ENCODE measurements at places on chromosomes 1 and 21. TPM values are rescaled to one million over a fixed set of nuclear protein-coding genes. Genes with fewer than 3 reads are reported as not detected.

Gene HECTD3
- 17.7 TPM for polyA plus RNA-seq

Gene KIRREL1
- 33.3 TPM for polyA plus RNA-seq

Gene ELF3
- polyA plus RNA-seq = not detected

Gene TNN
- not detected for polyA plus RNA-seq

Gene ANXA9
- polyA plus RNA-seq = 0.26 TPM

Gene PFKFB2
- polyA plus RNA-seq = 1.2 TPM

Gene ATF3
- polyA plus RNA-seq = 1.7 TPM

Gene EVI5
- 18.7 TPM for polyA plus RNA-seq

Gene CFHR1
- polyA plus RNA-seq = 0.74 TPM

Gene LENEP
- not detected for polyA plus RNA-seq

Gene GBP7
- polyA plus RNA-seq = not detected

Gene HPDL
- 1.2 TPM for polyA plus RNA-seq

Gene B3GALT5
- polyA plus RNA-seq = not detected

Gene GUCA2B
- not detected for polyA plus RNA-seq

Gene POU3F1
- polyA plus RNA-seq = not detected

Gene TLCD4
- polyA plus RNA-seq = 0.08 TPM

Gene MAP1LC3C
- not detected for polyA plus RNA-seq

Gene PTPN22
- 1.6 TPM for polyA plus RNA-seq

Gene HCRTR1
- polyA plus RNA-seq = not detected

GRCh38 chr1:17607644-17608581, 68.4 kb downstream of the ARHGEF10L start:
- DNase-seq = no peak

DNA sequence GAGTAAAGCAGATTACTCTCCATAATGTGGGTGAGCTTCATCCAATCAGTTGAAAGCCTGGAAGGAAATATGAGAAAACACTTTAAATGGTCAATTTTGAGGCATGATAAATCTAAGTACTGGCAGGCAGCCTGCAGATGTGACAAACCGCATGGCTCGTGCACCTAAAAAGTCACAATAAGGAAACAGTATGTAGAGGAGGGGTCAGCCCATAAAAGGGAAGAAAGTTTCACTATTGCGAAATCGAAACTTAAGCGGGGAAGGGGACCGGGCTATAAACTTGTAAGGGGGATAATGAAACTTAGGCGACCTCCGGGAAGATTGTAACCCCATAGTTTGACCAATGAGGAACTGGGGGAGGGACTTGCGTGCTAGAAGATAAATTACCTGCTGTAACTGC, 109.8 kb downstream of the PLPPR4 start:
- DNase-seq = no peak

GRCh38 chr1:154342836-154343472, 17.6 kb downstream of the ATP8B2 start:
- no peak for DNase-seq

- DNase-seq = peak; percentile 57
These were observed 36.1 kb downstream of the FGGY start for GRCh38 chr1:59332983-59333382.

GRCh38 chr1:9881838-9882249, 28.2 kb downstream of the CTNNBIP1 start:
- DNase-seq = peak; percentile 76

GRCh38 chr1:169513208-169513607, 27.5 kb upstream of the SLC19A2 start:
- peak; percentile 33 for DNase-seq

DNA sequence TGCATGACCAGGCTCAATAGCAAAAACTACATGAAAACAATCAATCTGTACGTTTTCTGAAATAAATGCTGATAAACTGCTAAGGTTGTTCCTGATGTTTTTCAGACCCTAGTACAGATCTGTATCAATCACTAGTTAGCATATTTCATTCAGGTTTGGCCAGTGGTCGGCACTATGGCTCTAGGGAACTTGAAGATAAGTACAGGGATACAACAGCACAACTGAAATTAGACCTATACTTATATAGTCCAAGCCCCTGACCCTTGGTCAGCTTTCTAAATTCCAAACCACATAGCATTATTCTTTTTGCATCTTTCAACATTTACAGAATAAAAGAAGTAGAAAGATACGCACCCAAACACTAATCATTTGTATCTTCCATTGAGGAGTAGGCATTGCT, 142.7 kb downstream of the PLPPR4 start:
- DNase-seq = peak; percentile 1

- no peak for DNase-seq
These were observed 904.5 kb downstream of the PLA2G4A start for GRCh38 chr1:187733232-187733631.

DNA sequence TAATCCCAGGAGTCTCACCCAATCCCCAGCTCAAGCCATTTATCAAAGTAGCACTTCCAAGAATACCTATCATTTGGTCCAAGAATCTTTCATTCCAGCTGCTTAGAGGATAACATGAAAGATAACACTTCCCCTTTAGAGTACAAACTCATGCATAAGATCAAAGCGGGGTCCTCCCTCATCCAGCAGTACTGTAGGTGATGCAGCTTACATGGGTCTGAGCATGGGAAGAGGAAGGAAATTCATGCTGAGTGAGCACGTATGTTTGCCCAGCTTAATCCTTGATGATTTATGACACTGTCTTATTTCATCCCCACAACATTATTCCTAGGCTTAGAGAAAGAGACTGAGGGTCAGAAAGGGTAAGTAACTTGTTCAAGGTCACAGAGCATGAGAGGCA, 167.1 kb upstream of the GJB5 start:
- DNase-seq = no peak

DNA sequence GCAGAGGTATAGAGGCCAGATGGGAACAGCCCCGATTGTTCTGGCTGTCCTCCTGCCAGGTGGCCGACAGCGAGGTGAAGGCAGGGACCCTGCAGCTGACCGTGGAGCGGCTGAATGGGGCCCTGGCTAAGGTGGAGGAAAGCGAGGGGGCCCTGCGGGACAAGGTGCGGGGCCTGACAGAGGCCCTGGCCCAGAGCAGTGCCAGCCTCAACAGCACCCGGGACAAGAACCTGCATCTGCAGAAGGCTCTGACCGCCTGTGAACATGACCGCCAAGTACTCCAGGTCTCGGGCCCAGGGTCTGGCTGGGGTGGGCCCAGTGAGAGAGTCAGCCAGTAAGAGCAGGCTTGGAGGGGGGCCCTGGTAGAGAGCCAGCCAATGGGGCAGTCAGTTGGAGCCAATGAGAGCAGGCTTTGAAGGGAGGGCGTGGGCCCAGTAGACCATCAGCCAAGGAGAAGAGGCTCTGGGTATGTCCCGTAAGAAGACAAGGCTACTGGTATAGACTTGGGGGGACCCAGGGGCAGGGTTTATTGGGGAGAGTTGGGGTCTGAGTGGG, 11.3 kb downstream of the MFAP2 start:
- DNase-seq = no peak

DNA sequence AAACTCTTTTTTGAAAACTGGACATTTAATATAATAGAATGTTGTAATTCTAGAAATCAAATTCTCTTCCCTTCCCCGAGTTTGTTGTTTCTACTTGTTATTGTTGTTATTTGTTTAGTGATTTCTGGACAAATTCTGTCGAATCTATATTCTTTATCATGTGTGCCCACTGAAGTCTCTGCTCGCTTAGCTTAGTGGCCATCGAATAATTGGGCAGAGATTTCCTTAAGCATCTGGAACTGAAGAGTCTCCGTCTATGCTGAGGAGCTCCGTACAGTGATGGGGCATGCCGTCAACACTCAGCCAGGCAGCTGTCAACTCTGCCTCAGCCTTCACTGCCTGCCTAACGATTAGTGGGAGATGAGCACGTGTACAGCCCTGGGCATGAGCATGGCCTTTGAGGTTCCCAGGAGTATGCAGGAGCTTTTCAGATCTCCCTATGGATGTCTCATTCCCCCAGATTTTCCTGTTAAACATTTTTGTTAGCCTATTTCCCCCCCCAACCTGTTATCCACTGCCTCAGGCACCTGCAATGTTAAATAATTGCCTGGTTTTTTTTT, 66.8 kb downstream of the SLX9 start:
- DNase-seq = no peak

- peak; percentile 67 for DNase-seq
These were observed 46.4 kb upstream of the CR2 start for GRCh38 chr1:207407655-207408260.

GRCh38 chr1:27136998-27137542, 17.9 kb downstream of the SLC9A1 start:
- DNase-seq = peak; percentile 43

- no peak for DNase-seq
These were observed 197.8 kb downstream of the HIVEP3 start for GRCh38 chr1:41720861-41721410.

DNA sequence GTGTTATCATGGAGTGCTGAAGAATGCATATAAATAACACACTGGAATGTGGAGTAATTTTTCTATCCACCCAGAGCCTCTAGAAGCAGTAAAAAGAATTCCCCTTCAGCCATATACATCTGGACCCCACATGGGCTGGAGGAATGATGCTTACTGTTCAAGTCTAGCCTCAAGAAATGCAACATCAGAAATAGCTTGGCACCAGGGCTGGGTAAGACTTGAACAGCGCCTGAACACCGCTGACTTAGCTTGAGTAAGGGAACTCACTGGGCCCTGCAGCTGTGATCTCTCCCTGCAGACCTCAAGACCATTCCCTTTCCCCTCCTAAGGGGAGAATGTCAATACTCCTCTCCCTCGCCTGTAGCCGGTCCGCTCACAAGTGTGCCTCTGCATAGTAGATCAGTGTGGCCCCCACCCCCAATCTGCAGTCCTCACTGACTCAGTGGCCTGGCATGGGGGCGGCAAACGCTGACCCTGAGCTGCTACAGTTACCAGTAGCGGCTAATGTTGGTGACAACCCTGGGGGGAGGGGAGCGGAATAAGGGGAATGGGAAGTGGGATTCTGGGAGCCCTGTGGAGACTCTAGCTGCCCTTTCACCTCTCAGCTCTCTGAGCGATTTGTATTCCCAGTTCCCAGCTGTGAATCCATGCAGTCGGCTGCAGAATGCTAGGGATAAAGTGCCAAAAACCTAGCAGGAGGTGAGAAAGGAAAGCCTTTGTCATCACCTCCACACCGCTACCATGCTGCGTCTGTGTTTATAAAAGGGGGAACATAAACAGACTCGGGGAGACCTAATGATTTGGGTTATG, 483.9 kb downstream of the DISC1 start:
- DNase-seq = peak; percentile 20

GRCh38 chr1:29708381-29708780, 472.1 kb downstream of the PTPRU start:
- DNase-seq = peak; percentile 62

DNA sequence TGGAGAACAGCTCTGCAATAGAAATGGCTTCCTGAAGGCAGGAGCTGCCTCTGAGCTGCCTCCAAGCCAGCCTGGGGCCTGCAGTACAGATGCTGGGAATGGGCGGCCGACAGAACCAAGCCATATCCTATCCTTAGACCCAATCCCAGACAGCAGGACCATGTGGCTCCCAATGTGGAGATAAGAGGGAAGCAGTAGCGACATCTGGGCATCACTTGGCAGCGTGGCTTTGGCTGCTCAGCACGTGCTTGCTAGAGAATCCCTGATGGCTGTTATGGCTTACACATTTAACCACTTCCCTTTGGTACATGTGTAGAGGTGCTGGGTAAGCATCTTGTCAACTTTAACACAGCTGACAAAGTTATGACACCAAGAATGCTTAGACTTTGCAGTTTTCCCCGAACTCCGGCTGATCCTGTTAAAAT, 87.7 kb downstream of the MAN1C1 start:
- no peak for DNase-seq

- DNase-seq = peak; percentile 14
These were observed 1035.7 kb downstream of the ADGRL2 start for GRCh38 chr1:82836213-82836972.

- DNase-seq = peak; percentile 87
These were observed 91.5 kb downstream of the IER5 start for GRCh38 chr1:181179987-181180365.

GRCh38 chr1:64061430-64062104, 141.9 kb upstream of the UBE2U start:
- no peak for DNase-seq

GRCh38 chr1:6271006-6271405, 10.1 kb upstream of the GPR153 start:
- no peak for DNase-seq

DNA sequence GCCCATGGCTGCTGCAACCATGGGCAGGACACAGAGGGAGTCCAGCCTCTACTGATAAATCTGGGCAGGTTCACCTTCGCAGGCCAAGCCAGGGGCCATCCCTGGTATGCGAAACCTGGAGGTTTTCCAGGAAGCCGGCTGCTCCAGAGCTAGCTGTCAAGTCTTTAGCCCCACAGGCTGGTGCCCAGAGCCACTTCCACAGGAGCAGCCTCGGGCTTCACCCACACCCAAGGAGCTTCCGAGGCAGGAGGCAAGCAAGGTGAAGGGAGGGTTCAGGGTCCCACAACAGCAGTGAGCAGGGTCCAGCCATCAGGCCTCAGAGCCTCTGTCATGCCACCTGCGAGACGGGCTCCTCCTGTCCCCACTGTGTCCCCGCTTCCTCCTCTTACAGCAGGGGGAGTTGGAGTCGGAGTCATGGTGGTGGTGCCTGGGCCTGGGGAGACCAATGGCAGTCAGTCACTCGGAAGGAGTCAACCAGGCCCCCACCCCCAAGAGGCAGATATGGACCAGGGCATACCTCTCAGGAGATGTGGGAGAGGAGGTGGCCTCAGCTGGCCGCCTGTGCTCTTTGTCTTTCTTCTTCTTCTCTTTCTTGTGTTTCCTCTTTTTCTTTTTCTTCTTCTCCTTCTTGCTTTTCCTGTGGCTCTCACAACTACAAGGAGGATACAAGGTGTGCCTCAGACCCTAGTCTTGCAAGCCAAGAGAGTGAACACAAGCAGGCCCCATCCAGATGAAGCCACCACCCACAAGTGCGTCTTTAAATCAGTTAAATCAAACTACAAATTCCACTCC, 2.1 kb downstream of the C1orf35 start:
- DNase-seq = no peak

- no peak for DNase-seq
These were observed 7.2 kb upstream of the EPS15 start for GRCh38 chr1:51526248-51526647.

GRCh38 chr1:1157426-1157913, 16.2 kb upstream of the TTLL10 start:
- peak; percentile 90 for DNase-seq
